ENCODE measurements at places on chromosomes 3 and 15. TPM values are rescaled to one million over a fixed set of nuclear protein-coding genes. Genes with fewer than 3 reads are reported as not detected.

- H3K27me3 ChIP-seq = no peaks in the 10 kb centered on the region
- no peaks in the 10 kb centered on the region for H3K4me1 ChIP-seq
- no peaks in the 10 kb centered on the region for H3K36me3 ChIP-seq
- H3K27ac ChIP-seq = no peak overlapping the region
- peak; percentile 37 for DNase-seq
Observed at GRCh38 chr15:40443255-40443654, 2.5 kb downstream of the BAHD1 start.

The AADACL2 gene
- not detected for total RNA-seq

DNA sequence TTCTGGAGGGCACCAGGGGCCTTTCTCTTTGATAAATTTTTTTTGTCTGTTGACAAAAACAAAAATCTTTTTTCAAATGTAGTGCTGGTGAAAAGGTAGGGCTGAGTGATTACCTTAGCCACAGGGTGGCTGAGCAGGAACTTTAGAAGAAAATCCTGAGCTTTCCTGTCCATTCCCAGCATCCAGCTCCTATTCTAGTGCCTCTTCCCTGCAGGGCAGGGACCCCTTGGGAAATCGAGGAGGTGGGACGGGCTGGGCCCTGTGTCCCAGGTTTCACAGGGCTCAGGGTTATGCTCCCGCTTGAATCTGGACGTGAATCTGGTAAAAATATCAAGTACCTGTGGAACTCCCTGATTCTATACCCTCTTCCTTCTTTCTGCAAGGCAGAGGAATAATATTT is 31.7 kb downstream of the EDEM1 start:
- no peaks in the 10 kb centered on the region for H3K36me3 ChIP-seq
- peaks cover 18% of the 10 kb centered on the region for H3K4me1 ChIP-seq
- H3K27me3 ChIP-seq = no peaks in the 10 kb centered on the region
- no peak overlapping the region for H3K4me3 ChIP-seq
- DNase-seq = no peak

- no peaks in the 10 kb centered on the region for H3K36me3 ChIP-seq
- H3K27me3 ChIP-seq = no peaks in the 10 kb centered on the region
- DNase-seq = peak; percentile 58
- no peak overlapping the region for H3K4me3 ChIP-seq
Observed at GRCh38 chr3:130480736-130481135, 36.2 kb upstream of the COL6A6 start.

- no peak for DNase-seq
- H3K36me3 ChIP-seq = no peaks in the 10 kb centered on the region
- H3K4me3 ChIP-seq = no peak overlapping the region
- H3K27me3 ChIP-seq = no peaks in the 10 kb centered on the region
Observed at GRCh38 chr3:10408680-10409079, 87.8 kb upstream of the SEC13 start.

The VWA5B2 gene
- 0.25 TPM for total RNA-seq

- H3K27ac ChIP-seq = no peak overlapping the region
- no peaks in the 10 kb centered on the region for H3K4me1 ChIP-seq
- H3K36me3 ChIP-seq = no peaks in the 10 kb centered on the region
- peak; percentile 88 for DNase-seq
- H3K4me3 ChIP-seq = no peak overlapping the region
Observed at GRCh38 chr3:141011232-141011996, 39.7 kb upstream of the SPSB4 start.

- no peaks in the 10 kb centered on the region for H3K27me3 ChIP-seq
- DNase-seq = no peak
- no peaks in the 10 kb centered on the region for H3K36me3 ChIP-seq
- H3K27ac ChIP-seq = no peak overlapping the region
- no peak overlapping the region for H3K4me3 ChIP-seq
- no peaks in the 10 kb centered on the region for H3K4me1 ChIP-seq
Observed at GRCh38 chr3:78940626-78941025, 827.2 kb downstream of the ROBO1 start.

DNA sequence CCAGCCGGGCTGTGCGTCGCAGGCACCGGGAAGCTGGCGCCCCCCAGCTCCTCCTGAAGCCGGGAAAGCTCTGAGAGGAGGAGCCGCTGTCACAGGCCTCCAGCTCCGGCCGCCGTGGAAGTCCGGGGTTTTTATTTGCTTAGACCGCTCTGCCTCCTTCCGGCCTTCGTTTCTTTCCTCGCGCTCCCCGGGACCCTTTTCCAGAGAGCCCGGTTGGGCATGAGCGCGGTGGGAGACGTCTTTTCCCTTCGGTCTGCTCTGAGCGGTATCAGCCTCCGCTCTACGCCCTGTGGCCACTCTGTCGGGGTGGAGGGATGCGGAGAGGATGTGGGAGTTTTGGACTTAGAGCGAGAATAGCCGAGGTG is 559 bp downstream of the SENP5 start:
- H3K27ac ChIP-seq = peak overlapping the region; percentile 86
- peak overlapping the region; percentile 89 for H3K4me3 ChIP-seq
- DNase-seq = peak; percentile 56
- peaks cover 3% of the 10 kb centered on the region for H3K4me1 ChIP-seq

DNA sequence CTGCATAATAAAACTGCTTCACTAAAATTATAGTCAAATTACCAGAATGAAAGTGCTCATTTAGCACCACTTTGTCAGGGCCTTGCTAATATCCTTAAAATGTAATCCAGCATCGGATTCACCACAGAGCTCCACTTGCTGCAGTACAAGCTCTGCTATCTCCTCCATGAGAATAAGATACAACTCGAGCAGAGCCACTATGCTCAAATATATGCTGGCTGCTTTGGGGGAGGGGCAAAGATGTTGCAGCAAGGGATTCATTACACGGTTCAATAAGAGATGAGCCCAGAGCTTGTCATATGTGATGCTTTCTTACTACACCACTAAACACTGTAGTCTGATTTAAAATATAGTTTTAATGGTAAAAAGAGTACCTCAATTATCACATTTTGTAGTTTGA is 72.2 kb downstream of the DLG1 start:
- DNase-seq = peak; percentile 30
- no peak overlapping the region for H3K4me3 ChIP-seq
- H3K4me1 ChIP-seq = no peaks in the 10 kb centered on the region
- H3K36me3 ChIP-seq = no peaks in the 10 kb centered on the region

DNA sequence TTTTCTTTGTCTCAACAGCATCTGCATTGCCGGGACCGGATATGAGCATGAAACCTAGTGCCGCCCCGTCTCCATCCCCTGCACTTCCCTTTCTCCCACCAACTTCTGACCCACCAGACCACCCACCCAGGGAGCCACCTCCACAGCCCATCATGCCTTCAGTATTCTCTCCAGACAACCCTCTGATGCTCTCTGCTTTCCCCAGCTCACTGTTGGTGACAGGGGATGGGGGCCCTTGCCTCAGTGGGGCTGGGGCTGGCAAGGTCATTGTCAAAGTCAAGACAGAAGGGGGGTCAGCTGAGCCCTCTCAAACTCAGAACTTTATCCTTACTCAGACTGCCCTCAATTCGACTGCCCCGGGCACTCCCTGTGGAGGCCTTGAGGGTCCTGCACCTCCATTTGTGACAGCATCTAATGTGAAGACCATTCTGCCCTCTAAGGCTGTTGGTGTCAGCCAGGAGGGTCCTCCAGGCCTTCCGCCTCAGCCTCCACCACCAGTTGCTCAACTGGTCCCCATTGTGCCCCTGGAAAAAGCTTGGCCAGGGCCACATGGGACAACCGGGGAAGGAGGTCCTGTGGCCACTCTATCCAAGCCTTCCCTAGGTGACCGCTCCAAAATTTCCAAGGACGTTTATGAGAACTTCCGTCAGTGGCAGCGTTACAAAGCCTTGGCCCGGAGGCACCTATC is 5.0 kb downstream of the NUTM1 start:
- H3K27me3 ChIP-seq = no peaks in the 10 kb centered on the region
- no peaks in the 10 kb centered on the region for H3K36me3 ChIP-seq
- DNase-seq = no peak
- H3K4me1 ChIP-seq = no peaks in the 10 kb centered on the region
- no peak overlapping the region for H3K4me3 ChIP-seq

- peak; percentile 57 for DNase-seq
- no peak overlapping the region for H3K27ac ChIP-seq
- H3K4me3 ChIP-seq = no peak overlapping the region
- H3K27me3 ChIP-seq = no peaks in the 10 kb centered on the region
Observed at GRCh38 chr3:52851348-52851747, 16.5 kb upstream of the MUSTN1 start.

DNA sequence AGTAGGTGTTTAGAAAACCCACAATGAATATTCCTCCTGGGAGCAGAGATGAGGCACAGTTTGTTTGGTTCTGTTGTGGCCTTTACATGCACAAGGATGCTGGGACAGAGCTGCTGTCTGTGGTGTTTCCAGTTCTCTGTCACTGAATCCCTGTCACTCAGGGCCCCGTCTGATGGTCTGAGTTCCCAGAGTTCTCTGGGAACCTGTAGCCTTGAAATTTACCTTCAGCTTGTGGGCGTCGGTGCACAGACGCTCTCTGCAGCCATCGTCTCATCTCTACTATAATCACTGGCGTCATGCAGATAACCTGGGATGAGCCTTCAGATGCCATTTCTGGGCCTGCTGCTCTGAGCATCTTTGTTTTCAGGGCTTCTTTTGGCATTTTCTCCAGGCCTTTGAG is 81.9 kb downstream of the LRRK1 start:
- no peaks in the 10 kb centered on the region for H3K36me3 ChIP-seq
- H3K4me1 ChIP-seq = no peaks in the 10 kb centered on the region
- no peaks in the 10 kb centered on the region for H3K27me3 ChIP-seq
- no peak for DNase-seq

- DNase-seq = no peak
- no peak overlapping the region for H3K4me3 ChIP-seq
- H3K27ac ChIP-seq = no peak overlapping the region
- H3K4me1 ChIP-seq = peaks cover 11% of the 10 kb centered on the region
- no peaks in the 10 kb centered on the region for H3K27me3 ChIP-seq
- H3K36me3 ChIP-seq = no peaks in the 10 kb centered on the region
Observed at GRCh38 chr15:67119238-67119846, 53.9 kb downstream of the SMAD3 start.

- H3K4me3 ChIP-seq = no peak overlapping the region
- H3K36me3 ChIP-seq = no peaks in the 10 kb centered on the region
- no peak for DNase-seq
- H3K4me1 ChIP-seq = peaks cover 2% of the 10 kb centered on the region
- no peak overlapping the region for H3K27ac ChIP-seq
Observed at GRCh38 chr15:35624881-35625280, 78.9 kb upstream of the DPH6 start.

- no peak for DNase-seq
- H3K27me3 ChIP-seq = no peaks in the 10 kb centered on the region
- H3K27ac ChIP-seq = no peak overlapping the region
- H3K36me3 ChIP-seq = no peaks in the 10 kb centered on the region
- no peaks in the 10 kb centered on the region for H3K4me1 ChIP-seq
Observed at GRCh38 chr3:22360164-22360563, 609.2 kb upstream of the ZNF385D start.

Data from kidney (tissue), 22 donors.